ENCODE measurements at places on chromosomes 5 and 9. TPM values are rescaled to one million over a fixed set of nuclear protein-coding genes. Genes with fewer than 3 reads are reported as not detected.

- DNase-seq, result no peak
Measured at GRCh38 chr5:10057356-10057755, 192.3 kb downstream of the ATPSCKMT start.

GRCh38 chr5:73284220-73284795 is 111.3 kb downstream of the TMEM174 start:
- no peak for DNase-seq

GRCh38 chr5:151262532-151262931 is 9.5 kb downstream of the GM2A start:
- no peak for DNase-seq

DNA sequence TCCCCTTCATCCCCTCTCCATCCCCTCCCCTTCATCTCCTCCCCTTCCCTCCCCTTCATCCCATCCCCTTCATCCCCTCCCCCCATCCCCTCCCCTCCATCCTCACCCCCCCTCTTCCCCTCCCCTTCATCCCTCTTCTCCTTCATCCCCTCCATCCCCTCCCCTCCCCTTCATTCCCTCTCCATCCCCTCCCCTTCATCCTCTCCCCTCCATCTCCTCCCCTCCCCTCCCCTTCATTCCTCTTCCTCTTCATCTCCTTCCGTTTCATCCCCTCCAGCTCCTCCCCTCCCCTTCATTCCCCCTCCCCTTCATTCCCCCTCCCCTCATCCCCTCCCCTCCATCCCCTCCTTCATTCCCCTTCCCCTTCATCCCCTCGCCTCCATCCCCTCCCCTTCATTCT is 40.1 kb downstream of the TARS1 start:
- no peak for DNase-seq

CD274 gene
- not detected for total RNA-seq

INSL4 gene
- not detected for total RNA-seq

GRCh38 chr5:52800394-52801213 is 12.9 kb downstream of the ITGA1 start:
- DNase-seq, result peak; percentile 60

GRCh38 chr5:133285583-133286021 is 233.8 kb downstream of the HSPA4 start:
- no peak for DNase-seq

DNA sequence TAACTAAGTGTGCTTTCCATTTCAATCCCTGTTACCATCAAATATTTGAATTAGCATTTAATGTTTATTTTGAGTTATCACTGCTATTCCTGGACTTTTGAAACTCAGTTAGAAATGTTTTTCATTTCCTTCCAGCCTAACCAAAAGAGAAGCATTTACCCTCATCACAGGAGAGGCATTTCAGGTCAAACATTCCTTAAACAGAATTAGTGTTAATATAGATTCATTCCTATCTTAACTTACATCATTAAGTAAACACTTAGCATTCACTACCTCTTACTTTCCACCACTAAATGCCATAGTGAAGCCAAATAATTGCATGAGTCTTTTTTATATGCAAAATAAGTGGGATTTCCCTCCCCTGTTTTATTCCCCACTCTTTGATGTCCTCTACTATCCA is 136.6 kb upstream of the OR13F1 start:
- DNase-seq, result no peak

DNA sequence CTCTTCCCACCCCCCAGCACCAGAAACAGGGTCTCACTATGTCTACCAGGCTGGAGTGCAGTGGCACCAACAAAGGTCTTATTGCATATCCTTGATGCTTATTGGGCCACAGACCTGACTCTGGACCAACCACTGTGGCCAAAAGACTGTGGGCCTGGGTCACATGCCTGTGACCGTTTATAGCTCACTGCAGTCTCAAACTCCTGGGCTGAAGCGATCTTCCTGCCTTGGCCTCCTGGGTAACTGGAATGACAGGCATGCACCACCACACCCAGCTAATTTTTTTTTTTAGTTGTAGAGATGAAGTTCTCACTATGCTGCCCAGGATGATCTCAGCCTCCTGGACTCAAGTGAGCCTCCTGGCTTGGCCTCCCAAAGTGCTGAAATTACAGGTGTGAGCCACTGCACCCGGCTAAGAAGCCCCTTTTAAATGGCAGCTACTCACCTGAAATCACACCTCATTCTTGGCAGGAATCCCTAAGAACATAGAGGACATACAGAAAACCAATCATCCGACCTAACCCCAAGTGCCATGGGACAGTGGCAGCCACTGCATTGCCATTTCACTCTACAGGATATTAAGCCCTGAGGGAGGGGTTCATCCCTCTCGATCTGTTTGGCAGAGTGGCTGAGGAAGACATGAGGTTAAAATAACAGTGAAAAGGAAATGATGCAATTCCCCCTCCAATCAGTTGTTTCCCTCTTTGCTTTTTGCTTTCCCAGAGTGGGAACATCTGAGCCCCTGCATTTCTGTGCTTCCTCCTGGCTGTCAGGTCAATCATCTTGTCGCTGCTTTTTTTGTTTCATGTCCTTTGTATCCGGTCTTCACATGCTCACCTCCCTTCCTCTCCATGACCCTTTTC is 74.6 kb downstream of the LRRC70 start:
- no peak for DNase-seq

CCDC180 gene
- 8.2 TPM for total RNA-seq

DNA sequence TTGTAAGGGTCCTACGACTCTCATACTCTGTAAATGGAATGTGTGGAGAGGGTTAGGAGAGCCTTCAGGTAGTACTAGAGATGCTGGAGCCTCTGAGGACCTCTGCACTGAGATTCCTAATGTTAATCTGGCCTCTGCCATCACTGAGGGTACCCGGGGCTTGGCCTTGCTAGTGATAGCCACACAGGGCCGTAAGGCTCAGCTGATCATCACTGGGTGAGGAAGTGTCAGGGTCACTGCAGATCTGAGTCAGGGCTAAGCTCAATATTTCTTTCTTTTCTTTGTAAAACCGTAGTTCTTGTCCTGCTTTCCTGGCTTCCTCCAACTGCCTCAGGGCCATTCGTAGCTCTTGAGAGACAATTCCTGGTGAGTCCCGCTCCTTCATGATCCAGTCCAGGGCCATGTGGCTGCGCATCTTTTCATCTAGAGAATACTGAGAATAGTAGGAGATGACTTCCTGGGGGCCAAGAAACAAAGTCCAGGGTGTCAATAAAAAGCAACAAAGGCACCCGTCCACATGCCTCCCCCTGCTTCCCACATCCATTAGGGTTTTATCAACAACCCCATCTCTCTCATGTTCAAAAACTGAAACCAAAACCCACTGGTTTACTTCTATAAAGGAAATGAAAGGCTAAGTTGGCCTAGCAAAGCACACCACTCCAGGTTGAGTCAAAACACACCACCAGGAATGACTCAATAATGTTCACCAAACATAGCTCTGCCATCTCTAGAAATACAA is 47.7 kb downstream of the LIX1 start:
- DNase-seq, result no peak

BTNL8 gene
- total RNA-seq, result 0.48 TPM

GRCh38 chr9:86669422-86669821 is 277.9 kb downstream of the GAS1 start:
- no peak for DNase-seq

DNA sequence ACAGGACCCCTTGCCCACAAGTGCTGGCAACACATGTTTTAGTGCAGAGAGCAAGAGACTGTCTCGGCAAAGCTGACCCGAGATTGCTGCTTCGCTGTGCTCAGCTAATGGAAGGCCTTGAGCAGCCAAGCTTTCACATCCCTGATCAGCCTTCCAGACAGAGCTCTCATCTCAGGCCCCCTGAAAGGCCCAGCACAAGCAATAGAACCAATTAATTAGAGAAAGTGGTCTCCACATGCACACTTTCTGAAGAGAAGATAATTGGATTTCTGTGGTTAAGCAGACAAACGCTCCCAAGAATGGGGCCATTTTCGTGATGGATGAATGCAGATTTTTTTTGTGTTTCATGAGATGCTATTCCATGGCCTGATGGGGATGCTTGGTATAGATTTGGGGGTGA is 174.9 kb downstream of the NSG2 start:
- DNase-seq, result no peak

TMOD1 gene
- total RNA-seq, result 0.88 TPM

Data from H1 (cell line).